Stimulated activated CD4-positive, alpha-beta T cell treated with anti-CD3 and anti-CD28 coated beads, TNF-alpha, amount 100 ng/mL, for 48 hours (primary cell): ENCODE measurements at places on chromosomes 12 and 14.
A peak's percentile ranks its signal among the peaks of the same experiment; 100 is the strongest.

DNA sequence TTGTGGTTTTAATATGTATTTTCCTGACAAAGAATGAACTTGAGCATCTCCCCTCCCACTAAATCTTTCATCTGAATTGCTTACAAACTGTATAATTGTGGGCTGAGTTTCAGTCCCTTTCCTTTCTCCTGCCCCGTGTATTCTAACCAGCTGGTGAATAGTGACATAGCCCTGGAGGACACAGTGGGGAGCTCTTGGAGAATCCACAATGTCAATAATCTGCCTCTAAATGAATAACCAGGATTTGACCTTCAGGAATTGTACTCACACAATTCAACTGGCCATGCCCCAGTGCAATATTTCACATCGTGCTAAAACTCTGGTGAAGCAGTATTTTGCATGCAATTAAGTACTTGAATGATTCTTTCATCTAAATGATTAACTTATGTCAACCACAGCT, 177.2 kb downstream of the C12orf42 start:
- DNase-seq: no peak

DNA sequence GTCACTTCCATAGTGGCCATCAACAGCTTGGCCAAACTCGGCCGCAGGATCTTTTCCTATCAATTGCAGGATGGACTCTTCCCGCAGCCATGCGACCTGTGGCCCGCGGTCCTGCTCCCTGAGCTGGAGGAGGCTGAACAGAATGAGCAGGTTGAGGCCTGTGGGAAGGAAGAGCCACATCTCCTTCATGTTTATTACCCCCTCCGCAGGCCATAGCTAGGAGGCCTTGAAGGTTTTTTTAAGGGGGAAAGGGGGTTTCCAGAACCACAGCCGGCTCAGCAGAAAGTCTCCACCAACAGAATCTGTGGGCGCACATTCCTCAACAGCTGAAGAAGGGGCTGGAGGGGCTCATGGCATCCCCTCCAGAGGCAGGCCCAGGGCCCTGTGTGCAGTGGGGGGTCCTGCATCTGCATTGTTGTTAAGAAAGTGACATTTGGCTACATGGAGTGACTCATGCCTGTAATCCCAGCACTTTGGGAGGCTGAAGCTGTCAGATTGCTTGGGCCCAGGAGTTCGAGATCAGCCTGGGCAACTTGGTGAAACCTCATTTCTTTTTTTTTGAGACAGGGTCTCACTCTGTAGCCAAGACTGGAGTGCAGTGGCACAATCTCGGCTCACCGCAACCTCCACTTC, 25.2 kb upstream of the PPP1R13B start:
- no peak for DNase-seq

DNA sequence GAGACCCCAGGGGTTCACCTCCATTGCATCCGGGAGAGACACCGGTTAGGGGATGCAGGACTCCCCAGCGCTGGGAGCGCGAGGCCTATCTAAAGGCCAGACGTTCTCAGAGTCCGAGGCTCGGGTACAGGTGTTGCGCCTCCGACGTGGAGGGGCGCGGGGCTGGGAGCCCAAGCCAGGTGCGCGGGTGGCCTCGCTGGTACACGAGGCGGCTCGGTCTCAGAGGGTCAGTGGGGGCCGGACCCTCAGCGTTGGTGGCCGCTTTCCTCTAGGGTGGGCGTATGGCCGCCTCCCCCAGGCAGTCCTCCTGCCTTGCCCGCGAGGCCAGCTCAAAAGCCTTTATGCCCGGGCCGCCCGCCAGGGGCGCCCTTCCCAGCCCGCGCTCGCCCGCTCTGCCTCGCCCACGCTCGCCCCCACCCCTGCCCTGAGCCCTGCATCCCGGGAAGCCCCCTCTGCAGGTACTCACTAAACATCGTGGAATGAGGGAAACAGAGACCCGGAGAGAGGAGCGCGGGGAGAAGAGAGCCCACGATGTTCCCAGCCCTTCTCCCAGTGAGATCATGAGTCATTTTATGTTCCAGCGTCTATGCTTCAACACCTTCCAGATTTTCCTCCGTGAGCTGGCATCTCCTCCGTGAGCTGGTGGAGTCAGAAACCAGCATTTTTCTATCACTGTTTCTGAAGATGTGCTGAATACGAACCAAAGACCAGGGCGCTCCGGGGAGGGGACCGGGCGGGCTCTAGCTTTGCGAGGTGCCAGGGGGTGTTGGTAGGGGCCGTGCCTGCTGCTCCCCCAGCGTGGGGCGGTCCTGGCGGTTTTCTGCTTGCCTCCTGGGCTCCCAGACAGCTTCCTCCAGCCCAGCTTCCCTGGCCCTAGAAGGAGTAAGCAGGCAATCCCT, 73.8 kb downstream of the DIO3 start:
- no peak for DNase-seq

DNA sequence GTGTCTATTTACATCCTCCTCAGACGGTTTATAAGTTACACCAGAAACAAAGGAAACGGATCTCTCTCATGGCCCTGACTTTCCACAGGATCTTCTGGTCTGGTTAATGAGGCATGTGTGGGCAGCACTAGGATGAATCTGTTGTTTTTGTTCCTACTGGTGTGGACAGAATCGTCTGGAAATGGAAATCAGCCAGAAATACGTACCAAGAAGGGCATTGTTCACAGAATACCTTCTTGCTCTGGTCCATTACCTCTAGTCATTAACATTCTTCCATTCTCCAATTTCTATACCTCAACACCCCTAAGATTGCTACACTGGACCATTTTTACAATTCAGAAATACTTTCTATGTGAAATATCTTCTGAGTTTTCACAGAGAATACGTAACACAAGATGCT, 86.0 kb downstream of the TPH2 start:
- no peak for DNase-seq

DNA sequence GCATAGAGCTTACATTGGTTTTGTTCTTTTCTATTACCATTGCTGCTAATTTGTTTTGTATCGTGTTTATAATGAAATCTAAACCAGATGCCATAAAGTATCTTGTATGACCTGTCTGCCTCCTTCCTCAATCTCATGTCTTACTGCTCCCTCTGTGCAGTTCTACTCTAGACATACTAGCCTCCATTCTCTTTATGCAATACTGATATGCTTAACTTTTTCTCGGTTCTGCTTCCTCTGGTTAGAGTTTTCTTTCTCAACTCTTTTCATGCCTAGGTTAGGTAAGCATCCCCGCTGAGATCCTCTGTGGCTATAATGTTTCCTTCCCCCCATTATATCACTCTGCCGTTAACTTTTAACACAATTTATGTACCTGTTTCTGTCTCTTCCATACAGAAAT, 852.3 kb downstream of the TRHDE start:
- DNase-seq: no peak

GRCh38 chr14:77154421-77154820, 12.8 kb upstream of the ZDHHC22 start:
- DNase-seq: no peak

- DNase-seq: no peak
Observed at GRCh38 chr12:15603474-15604085, 185.6 kb downstream of the EPS8 start.

- no peak for DNase-seq
Observed at GRCh38 chr12:105091476-105092206, 7.4 kb upstream of the ALDH1L2 start.

DNA sequence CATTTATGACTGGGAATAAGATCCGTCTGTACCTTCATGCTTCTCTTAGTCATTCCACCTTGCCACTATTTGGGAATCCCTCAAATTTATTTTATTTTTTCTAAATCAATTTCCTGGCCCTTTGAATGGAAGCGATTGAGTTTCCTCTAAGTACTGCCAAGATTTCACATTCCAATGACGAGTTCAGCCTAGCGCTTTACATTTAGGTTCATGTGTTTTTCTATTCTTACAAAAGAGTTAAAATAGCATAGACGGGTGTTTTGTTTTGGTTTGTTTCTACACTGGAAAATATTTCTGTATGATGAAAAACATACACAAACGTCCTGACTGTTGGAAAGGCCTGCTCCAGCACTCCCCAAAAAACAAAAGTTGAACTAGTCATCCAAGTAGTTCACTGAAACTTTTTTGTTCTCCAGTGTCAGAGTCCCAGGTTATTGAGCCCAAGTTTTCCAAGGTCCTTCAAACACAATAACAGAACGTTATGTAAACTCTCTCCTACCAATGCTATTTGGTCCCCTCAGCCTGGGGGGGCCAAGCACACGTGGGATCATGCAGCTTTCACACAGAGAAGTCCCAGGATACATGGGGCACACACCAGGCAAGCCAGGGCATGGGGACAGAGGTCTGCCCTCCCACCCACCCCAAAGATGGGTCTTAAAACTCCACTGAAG, 74.8 kb upstream of the FOXN3 start:
- DNase-seq: no peak

- DNase-seq: no peak
Observed at GRCh38 chr12:97046901-97047300, 139.8 kb downstream of the NEDD1 start.

GRCh38 chr12:85296362-85296761, 16.3 kb downstream of the ALX1 start:
- DNase-seq: no peak

GRCh38 chr12:49979791-49980190, 7.0 kb downstream of the AQP6 start:
- no peak for DNase-seq

DNA sequence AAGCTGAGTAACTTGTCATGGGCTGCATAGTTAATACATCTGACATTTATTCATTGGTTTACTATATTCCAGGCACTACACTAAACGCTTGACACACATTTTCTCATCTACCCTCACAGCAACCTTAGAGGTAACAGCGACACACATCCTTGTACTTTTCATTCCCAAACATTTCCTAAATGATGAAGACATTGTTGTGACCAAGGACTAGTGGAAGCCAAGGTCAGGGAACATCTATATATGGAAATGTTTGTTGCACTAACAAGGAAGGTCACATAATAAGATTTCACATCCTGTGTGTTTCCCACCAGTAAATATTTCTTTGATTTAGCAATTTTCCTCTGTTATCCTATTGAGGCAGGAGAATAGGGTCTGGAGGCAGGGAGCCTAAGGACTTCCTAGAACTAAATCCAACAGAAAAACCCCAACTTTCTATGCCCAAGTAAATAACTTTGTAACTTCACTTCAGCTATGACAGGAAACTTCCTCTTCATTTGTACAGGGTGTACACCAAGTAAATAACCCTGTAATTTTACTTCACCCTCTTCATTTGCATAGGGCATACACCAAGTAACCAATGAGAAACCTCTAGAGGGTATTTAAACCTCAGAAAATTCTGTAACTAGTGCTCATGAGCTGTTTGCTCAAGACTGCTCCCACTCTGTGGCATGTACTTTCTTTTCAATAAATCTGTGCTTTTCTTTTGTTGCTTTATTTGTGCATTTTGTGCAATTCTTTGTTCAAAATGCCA, 48.4 kb downstream of the ZNF641 start:
- DNase-seq: no peak

- no peak for DNase-seq
Observed at GRCh38 chr12:47276253-47276620, 196.5 kb upstream of the AMIGO2 start.

- DNase-seq: no peak
Observed at GRCh38 chr12:9344541-9344940, 136.3 kb upstream of the PZP start.

GRCh38 chr12:101594700-101595099, at the start of gene MYBPC1:
Gene MYBPC1 (plus strand): TSS chr12:101594971. CDS start chr12:101595071, 100 bp downstream.
- no peak for DNase-seq

DNA sequence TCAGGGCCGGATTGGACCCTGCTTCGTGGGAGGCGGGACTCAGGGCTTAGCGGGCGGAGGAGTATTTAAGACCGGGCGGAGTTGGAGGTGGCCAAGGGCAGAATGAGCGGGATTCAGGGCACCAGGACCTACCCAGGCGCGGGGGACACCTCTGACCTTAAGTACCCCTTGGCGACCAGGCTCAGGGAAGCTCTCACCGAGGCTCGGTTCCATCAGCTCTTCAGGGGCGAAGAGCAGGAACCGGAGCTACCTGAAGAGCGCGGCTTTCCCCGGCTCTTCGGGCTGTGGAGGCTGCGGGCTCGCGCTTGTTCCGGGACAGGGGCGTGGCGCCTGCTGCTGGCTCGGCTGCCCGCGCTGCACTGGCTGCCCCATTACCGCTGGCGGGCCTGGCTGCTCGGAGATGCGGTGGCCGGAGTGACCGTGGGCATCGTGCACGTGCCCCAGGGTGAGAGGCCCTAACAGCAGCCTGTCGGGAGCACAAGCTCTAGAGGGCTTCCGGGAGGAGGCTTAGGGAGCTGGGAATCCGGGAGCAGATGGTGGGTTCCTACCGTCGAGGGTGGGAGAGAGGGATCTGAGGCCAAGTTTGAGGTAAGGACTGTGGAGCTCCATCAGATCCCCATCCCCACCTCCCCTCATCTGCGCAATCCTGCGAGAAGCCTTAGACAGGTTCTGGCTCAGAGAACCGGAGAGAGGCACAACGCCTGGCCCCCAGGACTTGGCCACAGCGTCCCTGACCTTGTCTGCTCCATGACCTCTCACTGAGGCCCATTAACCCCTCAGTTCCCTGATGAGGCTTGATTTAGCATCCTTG, 8.4 kb downstream of the ARHGEF25 start:
- DNase-seq: no peak

DNA sequence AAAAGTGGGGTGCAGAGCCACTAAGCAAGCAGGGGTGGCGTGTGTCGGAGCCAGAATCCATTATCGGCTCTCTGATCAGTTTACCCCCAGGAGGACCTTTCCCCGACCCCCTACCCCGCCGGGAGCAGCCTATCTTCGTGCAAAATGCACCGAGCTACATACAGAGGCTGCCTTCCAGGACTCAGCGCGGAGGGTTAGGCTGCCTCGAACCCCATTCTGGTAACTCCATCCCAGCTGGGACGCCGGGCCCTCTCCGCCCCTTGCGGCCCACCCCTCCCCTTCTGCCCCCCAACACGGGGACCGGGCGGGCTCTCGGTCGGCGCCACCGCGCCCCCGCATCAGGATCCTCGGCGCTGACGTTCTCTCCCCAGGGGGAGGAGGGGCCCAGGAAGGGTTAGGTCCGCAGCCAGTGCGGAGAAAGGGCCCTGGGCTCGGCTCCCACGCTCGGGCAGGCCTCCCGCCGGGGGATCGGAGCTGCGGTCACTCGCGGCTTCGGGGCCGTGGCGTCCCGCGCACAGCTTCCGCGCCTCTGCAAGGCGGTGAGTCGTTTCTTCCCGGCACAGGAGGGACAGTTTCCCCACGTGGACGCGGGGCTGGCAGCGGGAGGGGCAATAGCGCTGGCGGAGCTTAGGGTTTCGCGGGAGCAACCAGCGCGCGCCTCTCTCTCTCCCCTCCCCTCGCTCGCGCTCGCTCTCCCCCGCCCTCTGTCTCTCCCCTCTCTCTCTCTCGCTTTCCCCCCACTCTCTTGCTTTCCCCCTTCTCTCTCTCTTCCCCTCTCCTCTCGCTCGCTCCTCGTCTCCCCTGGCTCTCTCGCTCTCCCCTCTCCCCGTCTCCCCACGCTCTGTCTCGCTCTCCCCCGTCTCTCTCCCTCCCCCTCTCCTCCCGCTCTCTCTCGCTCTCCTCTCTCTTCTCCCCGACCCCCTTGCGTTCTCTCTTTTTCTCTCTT, 12.5 kb upstream of the MAP3K9 start:
- peak; percentile 32 for DNase-seq

- no peak for DNase-seq
Observed at GRCh38 chr14:52950410-52950897, 396 bp downstream of the FERMT2 start.

DNA sequence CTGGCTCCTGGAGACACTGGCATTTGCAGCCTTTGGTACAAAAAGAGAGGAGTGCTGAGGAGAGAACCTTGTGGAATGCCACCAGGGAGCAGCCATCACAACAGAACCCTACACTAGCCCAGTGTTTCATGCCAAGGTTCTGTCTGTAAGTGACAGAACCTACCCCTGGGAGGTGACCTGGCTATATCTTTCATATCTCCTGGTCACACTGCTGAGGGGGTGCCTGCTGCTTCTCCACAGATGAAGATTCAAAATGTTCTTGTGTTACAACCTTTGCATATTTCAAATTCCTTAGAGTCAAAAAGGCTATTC, 12.7 kb upstream of the EIF4B start:
- DNase-seq: no peak
